T-helper 2 cell (primary cell): ENCODE measurements at places on chromosomes 3 and 15.
A peak's percentile ranks its signal among the peaks of the same experiment; 100 is the strongest.

- DNase-seq: no peak
Measured at GRCh38 chr15:88144921-88145653, 111.5 kb downstream of the NTRK3 start.

DNA sequence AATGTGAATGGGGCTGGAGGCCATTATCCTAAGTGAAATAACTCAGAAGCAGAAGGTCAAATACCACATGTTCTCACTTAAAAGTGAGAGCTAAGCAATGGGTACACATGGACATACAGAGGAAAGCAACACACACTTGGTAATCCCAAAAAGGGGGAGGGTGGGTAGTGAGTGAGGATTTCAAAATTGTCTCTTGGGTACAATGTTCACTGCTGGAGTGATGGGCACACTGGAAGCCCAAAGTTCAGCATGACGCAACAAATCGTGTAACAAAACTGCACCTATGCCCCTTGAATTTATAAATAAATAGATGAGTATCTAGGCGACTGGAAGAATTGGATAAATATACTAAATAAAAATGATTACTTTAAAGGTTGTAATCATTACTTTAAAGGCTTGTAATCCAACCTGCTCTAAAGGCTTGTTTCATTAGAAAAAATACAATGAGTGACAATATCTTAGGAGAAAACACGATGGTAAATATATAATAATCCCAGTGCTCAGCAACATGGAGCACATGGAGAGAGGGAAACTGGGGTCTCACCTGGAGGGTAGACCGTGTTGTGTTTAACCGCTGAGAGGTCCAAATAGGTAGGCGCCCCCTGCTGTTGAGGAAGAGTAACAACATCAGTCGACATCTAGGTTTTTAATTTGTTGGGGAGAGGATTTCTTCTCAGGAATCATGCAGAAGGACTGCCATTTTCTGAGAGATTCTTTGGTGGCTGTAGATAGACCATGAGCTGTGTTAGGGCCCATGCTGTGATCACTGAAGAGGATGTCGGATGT lies 78.5 kb upstream of the ROBO1 start:
- no peak for DNase-seq

- DNase-seq: no peak
Measured at GRCh38 chr15:76177491-76178040, 117.8 kb downstream of the TMEM266 start.

GRCh38 chr15:81536356-81536755 lies 162.3 kb upstream of the TMC3 start:
- no peak for DNase-seq

GRCh38 chr3:68249265-68249664 lies 594.9 kb upstream of the SUCLG2 start:
- no peak for DNase-seq

DNA sequence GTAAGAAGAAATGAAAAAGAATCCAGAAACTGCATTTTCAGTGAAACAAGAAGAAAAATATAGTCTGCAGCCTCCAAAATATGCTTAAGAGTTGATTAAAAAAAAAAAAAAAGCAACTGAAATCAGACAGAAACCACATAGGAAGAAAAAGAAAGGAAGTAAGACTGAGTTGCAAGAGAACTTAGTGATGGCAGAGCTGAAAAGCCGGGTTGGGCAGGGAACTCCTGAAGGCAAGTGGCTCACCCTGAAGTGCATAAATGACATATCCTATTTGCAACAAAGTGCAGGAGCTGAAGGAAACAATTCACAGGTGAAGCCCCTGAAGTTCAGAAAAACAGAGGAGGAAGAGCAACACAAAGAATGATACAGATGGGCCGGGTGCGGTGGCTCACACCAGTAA lies 108.8 kb upstream of the SLC25A36 start:
- DNase-seq: no peak

- DNase-seq: no peak
Measured at GRCh38 chr3:195213639-195214315, 57.2 kb downstream of the XXYLT1 start.

DNA sequence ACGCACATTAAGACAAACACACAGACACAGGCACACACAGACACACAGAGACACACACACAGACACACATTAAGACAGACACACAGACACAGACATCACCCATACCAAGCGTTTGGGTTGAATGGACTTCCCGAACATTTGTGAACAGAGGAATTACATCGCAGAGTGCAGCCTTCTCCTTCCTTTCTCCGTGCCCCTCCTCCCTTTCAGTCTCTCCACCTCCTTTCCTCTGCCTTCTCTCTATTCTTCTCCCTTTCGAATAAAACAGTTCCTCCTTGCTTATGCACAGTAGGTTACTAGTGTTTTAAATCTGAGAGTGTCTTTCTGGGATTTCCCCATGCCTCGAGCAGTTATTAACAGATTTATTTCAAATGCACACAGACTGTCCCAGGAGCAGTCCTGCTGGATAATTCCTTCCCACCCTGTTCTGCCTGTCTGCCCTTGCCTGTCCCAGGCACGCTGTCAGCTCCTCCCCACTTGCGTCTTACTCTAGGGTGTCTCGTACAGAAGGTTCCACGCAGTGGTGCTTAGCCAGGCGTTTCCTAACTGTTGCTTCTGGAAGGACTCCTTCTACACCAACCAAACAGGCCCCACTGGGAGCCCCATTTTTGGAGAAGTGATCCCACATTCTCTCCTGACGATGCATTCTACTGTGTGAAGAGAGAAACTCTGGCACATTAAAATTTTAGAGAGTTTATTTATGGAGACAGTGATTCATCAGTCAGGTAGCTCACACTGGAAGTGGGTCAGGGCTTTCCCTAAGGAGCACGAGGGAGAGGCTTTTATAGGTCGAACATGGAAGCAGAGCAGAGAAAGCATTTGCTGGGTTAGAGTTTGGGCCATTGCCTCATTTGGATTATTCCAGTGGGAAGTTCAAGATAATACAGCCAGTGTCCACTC lies 163.8 kb downstream of the SV2B start:
- no peak for DNase-seq

GRCh38 chr3:147937891-147938290 lies 528.7 kb downstream of the ZIC1 start:
- DNase-seq: no peak

DNA sequence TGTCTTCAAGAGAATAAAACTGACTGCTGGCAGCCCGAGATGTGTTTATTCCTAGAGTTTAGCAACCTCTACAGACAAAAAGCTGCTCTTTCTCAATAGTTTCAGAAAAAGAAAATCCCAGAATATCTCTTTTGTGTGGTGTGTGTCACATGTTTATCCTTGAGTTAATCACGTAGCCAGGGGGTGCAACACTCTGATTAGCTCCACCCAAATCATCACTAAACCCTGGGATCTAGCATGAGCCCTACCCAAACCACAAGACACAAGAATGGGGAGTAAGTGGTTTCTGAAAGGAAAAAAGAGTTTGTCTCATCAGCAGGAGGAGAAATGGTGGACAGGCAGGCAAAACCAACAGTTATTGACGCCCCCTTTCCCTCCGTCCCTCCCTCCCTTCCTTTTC lies 78.5 kb upstream of the AGBL1 start:
- DNase-seq: no peak

GRCh38 chr15:99954361-99955180 lies 221.3 kb upstream of the LYSMD4 start:
- DNase-seq: no peak

- DNase-seq: no peak
Measured at GRCh38 chr3:52063026-52063723, 6.8 kb upstream of the DUSP7 start.

DNA sequence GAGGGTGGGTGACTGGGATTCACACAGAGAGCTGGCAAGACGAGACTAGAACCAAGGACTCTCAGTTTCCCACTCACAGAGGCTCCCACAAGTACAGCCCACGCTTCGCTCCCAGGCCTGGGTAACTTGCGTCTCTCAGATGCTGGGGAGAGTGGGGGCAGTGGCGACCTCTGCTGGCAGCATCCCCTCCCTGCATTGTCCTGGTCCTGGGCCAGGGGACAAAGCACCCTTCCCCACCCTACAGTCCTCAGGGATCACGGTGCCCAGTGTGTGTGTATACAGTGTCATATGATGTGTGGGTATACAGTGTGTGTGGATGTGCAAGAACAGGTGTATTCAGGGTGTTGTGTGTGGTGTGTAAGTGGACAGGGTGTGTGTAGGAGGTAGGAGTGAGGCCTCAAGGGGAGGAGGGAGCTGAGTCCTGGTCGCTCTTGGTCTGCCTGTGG lies 12.8 kb downstream of the VILL start:
- DNase-seq: peak; percentile 56

GRCh38 chr3:170044795-170045244 lies 7.0 kb downstream of the GPR160 start:
- no peak for DNase-seq

DNA sequence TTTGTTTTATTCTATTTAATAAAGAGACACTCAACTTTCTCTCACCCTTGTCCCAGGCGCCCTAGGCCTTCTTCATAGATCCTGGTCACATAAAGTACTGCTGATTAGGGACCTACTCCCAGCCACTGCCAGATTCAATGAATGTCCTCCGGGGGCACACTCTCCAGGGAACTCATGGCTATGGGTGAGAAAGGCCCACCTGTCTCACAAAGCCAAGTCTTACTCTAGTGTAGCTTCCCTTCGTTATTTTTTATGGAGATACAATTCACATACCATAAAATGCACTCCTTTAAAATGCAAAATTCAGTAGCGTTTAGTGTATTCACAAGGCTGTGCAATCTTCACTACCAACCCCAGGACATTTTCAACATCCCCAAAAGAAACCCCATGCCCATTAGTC lies 87.8 kb downstream of the ADCY5 start:
- no peak for DNase-seq

- DNase-seq: no peak
Measured at GRCh38 chr3:50124052-50124799, 30.9 kb upstream of the SEMA3F start.

GRCh38 chr3:112111785-112112402 lies 21.2 kb downstream of the GCSAM start:
- DNase-seq: peak; percentile 86

- DNase-seq: no peak
Measured at GRCh38 chr3:56207922-56208321, 260.3 kb downstream of the ERC2 start.

DNA sequence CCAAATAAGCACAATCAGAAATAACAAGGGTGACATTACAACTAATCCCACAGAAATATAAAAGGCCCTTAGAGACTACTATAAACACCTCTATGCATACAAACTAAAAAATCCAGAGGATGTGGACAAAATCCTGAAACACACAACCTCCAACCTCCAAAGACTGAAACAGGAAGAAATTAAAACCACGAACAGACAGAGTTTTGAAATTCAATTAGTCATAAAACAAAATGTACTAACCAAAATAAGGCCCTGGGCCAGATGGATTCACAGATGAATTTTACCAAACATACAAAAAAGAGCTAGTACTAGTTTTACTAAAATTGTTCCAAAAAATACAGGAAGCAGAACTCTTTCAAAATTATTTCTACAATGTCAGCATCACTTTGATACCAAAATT lies 1043.6 kb downstream of the DIPK2A start:
- DNase-seq: no peak

- no peak for DNase-seq
Measured at GRCh38 chr3:68306571-68306970, 625.8 kb downstream of the TAFA4 start.

- DNase-seq: no peak
Measured at GRCh38 chr3:194830401-194830800, 144.7 kb downstream of the FAM43A start.

GRCh38 chr3:127538569-127538968 lies 52.0 kb downstream of the TPRA1 start:
- DNase-seq: no peak

- peak; percentile 42 for DNase-seq
Measured at GRCh38 chr3:23999012-23999641, 54.0 kb downstream of the NR1D2 start.

DNA sequence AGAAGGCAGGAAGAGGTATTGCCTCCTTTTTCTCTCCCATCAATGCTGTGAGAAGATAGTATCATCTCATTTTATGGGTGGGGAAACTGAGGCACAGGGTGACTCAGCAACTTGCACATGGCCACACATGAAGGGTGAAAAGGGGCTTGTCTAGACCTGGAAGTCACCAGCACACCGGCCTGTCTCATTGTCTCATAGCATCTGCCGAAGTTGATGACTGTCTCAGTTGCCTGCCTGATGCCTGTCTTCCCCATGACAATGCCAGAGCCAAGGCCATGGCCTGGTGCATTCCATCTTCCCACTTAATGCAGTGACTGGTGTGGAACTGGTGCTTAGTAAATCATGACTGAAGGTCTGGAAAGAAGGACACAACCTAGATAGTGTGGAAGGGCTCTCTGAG lies 27.9 kb upstream of the PRR23E start:
- no peak for DNase-seq

DNA sequence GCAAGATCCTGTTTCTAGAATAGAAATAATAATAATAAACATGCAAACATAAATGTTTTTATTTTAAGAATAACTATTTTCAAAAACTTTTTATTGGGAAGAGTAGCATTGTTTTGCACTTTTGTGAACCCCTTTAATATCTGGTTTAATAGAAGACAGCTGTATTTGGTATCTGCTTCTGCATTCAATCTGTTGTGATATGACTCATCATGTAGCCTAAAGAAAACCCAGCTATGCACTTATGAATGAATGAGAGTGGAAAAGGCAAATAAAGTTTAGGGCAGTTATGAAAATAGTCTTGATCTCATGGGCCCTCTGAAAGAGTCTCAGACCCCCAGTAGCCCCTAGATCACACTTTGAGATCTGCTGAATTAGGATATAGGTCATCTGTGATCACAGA lies 100.4 kb upstream of the PPP2R3A start:
- DNase-seq: no peak

GRCh38 chr3:157405457-157405856 lies 31.2 kb upstream of the PTX3 start:
- no peak for DNase-seq

DNA sequence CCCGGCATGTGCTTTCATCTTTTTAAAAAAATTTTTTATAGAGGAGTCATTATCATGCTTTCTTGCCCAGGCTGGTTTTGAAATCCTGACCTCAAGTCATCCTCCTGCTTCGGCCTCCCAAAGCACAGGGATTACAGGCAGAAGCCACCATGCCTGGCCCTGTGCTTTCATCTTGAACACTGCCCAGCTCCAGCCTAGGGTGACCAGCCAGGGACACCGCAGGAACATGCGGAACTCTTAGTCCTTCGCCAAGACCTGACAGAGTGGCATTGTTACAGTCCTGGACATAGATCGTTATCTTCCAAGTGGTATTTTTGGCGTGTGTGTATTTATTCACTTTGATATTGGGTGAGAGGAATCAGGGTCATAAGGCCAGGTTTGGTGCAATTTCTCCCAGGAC lies 7.9 kb upstream of the FURIN start:
- DNase-seq: no peak

GRCh38 chr3:18888370-18888769 lies 259.9 kb upstream of the KCNH8 start:
- no peak for DNase-seq

- no peak for DNase-seq
Measured at GRCh38 chr15:38531509-38531908, 33.1 kb downstream of the RASGRP1 start.

GRCh38 chr3:169818316-169818715 lies 5.6 kb upstream of the LRRC34 start:
- no peak for DNase-seq

DNA sequence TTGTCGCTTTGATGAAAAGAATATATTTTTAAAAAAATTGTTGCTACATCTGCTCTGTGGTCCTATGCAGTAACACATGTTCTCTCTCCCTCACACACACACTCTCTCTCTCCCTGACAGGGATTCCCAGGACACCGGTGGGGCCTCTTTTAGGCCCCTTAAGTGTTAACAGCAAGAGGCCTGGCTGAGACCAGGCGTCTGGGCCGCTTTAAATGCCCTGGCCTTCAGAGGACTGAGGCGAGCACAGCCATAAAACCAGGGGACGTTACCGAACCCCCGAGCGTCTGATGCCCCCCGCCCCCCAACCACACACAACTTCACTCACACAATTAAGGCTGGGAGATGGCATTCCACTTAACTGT lies 1.7 kb downstream of the BNC1 start:
- no peak for DNase-seq
